ENCODE measurements at places on chromosomes 3 and 15.

GRCh38 chr3:33658991-33659848 lies 58.8 kb downstream of the CLASP2 start:
- peak; percentile 66 for DNase-seq

DNA sequence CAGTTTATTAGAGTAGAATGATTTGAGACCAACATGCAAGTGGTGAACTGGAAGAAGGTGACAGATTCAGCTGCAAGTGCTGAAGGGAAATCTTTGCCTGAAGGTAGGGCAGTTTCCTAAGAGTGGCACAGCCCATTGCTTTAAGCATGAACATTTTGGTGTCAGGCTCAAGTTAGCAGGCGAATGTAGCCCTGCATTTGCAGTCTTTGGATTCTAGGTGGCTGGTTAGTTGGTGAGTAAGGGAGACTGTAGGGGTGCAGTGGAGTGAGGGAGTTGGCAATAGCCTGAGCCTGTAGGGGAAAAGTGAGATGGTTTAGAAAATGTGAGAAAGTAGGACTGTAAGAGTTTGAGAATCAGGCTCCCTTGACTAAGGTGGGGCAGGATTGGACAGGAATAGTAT lies 29.7 kb downstream of the UBE2E2 start:
- DNase-seq, result no peak

GRCh38 chr3:149812165-149812605 lies 830 bp upstream of the RNF13 start:
- DNase-seq, result peak; percentile 31

DNA sequence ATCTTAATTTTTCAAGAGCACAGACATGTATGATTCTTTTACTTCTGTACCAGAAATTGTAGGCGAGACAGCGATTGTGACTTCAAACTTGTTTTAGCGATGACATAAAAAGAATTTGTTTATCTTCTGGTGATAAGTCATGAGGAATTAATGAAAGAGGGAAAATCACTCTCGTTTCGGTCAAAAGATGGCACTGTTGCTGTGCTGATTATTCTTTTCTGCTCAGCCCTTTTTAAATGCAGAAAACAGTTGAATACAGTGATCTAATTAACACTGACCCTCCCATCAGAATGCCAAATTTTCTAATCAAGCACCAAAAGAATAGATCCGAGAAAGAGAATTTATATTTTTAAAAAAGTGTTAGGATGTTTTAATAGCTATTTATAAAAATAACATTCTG lies 52.6 kb downstream of the NSUN3 start:
- peak; percentile 73 for DNase-seq

DNA sequence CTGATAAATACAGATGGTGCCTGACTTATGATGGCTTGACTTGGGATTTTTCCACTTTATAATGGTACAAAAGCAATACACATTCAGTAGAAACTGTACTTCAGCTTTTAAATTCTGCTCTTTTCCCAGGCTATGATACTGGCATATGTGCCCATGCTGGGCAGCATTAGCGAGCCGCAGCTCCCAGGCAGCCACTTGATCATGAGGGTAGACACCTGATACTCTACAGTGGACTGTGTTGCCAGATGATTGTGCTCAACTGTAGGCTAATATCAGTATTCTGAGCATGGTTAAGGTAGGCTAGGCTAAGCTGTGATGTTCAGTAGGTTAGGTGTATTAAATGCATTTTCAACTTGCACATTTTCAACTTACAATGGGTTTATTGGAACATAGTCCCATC lies 17.7 kb upstream of the FEM1B start:
- peak; percentile 89 for DNase-seq

DNA sequence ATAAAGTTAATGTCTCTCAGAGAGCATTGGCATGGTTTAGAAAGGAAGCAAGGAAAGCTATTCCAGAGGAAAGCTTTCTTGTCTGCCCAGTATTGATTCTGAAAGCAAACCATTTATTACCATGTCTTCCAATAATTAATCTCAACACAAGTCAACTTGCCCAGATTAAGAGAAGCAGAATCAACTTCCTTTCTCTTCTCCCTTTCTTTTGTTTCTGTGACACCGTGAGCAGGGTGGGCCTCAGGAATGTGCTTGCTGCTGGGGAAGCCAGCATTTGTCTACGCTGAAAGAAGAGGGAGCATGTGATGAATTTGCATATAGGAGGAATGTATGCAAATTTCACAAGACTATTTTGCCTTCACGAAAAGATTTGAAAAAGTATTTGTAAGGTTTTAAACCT lies 368.6 kb upstream of the ROPN1 start:
- no peak for DNase-seq

GRCh38 chr3:71269906-71270305 lies 313.6 kb downstream of the FOXP1 start:
- DNase-seq, result no peak

DNA sequence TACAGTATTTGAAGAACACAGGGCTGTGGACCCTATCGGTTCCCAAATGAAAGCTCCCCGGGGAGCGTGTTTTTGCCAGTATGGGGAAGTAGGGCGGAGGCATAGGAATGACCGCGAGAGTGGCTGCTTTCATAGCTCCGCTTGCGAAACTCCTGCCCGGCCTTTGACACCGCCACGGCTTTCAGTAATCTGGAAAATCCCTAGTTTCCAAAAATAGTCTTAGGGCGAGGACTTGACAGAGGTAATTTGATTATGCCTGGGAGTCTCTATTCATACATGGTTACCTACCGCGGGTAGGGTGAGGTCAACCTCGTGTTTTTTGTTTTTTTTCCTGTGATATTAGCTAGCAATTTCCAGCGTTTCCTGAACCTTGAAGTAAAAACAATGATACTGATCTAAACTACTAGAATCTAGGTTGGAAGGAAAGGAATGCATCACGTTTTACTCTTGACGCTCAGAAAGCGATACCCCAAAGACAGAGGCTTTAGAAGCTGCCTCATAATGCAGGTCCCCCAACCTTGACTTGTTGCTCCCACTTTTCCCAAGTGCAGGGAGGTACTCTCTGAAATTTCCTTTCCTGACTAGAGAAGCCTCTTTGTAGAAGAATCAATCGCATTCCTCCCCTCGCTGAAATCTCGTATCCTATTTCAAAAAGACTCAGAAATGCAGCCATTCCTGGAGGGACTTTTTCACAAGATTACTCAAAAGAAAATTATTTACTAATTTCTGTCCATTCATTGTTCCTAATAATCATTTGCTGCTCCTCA lies 894 bp upstream of the CCNL1 start:
- peak; percentile 76 for DNase-seq

DNA sequence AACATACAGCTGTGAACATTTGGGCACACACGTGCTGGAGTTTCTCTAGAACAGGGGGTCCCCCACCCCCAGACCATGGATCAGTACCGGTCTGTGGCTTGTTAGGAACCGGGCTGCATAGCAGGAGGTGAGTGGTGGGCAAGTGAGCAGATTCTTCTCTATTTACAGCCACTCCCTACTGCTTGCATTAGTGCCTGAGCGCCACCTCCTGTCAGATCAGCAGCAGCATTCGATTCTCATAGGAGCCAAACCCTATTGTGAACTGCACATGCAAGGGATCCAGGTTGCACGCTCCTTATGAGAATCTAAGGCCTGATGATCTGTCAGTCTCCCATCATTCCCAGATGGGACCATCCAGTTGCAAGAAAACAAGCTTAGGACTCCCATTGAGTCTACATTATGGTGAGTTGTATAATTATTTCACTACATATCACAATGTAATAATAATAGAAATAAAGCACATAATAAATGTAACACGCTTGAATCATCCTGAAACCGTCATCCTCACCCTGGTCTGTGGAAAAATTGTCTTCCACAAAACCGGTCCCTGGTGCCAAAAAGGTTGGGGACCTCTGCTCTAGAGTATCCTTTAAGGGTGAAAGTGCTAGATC lies 25.8 kb downstream of the CHRM5 start:
- DNase-seq, result peak; percentile 59

DNA sequence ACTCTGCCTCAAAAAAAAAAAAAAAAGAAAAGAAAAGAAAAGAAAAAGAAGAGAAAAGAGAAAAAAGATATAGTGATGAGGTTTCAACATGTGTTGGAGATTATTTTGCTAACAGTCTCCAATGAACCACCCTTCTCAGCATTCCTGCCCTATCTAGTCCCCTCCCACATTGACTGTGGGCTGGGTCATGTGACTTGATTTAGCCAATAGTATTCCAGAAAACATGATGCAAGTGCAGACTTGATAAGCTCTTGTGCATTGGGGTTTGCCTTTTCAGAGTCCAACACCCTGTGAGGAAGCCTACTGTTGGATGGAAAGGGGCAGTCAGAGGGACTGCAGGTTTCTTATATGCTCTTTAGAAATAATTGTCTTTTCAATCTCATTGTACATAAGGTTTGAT lies 37.8 kb upstream of the MED12L start:
- DNase-seq, result no peak

DNA sequence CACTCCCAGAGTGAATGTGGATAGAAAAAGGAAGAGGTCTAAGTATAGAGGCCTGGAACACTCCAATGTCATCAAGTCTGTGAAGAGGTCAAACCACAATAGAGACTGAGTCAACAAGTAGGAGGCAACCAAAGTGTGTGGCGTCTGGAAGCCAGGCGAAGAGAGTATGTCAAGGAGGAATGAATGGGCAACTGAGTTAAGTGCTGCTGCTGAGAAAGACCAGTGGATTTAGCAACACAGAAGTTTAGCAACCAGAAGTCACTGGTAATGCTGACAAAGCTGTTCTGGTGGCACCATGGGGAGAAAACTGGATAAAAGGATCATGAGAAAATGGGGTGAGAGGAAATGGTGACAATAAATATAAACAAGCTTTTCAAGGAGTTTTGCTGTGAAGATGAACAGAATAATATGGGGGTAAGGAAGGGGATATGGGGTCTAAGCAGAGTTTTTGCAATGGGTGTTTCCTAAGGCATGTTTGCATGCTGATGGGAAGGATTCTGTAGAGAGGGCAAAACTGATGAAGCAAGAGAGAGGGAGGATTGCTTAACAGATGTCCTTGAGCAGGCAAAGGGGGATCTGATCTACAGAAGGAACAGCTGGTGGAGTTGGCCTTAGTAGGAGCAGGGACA lies 38.4 kb downstream of the PCOLCE2 start:
- DNase-seq, result peak; percentile 95

DNA sequence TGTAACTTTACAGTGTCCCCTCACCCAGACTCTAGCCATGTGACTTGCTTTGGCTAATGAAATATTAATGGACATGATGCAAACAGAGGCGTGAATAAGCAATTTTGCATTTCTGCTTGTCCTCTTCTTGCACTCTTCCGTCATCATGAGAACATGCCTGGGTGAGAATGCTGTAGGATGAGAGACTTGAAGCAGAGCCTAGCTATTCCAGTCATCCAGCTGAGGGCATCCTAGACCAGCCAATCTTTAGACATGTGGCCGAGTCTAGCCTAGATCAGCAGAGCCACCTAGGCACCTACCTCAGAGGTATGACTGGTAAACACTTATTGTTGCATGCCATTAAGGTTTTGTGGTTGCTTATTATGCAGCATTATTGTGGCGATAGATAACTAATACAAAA lies 450.5 kb upstream of the AZI2 start:
- no peak for DNase-seq

DNA sequence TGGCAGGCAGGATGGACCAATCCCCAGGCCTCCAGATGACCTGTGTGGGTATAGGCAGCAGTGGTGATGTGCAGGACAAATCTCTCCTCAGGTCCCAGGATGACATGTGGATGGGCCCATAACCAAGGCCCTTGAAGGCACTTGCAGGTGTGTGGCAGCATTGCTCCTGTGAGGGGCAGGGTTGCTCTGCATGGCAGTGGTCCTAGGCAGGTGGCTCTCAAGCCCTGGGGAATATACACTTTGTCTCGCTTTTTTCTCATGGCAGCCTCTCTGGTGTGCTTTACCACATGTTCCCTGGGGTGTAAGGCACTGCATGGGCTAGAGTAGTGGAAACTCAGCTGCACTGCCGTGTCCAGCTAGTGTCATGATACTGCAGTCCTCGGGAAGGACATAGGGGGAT lies 503.6 kb downstream of the UNC13C start:
- peak; percentile 4 for DNase-seq

GRCh38 chr3:22386107-22386506 lies 635.1 kb upstream of the ZNF385D start:
- no peak for DNase-seq

Data from NCI-H524 (cell line).